Forelimb muscle (tissue), 1 donor: ENCODE measurements at places on chromosomes 13 and 19. TPM values are rescaled to one million over a fixed set of nuclear protein-coding genes. Genes with fewer than 3 reads are reported as not detected.

The SPATA13 gene
- 3.4 TPM for polyA plus RNA-seq

The ZNF154 gene
- polyA plus RNA-seq = 13.1 TPM

The KLK3 gene
- not detected for polyA plus RNA-seq

The FAM83E gene
- not detected for polyA plus RNA-seq

The SMIM17 gene
- 1.7 TPM for polyA plus RNA-seq

The CEACAM7 gene
- polyA plus RNA-seq = not detected

The OR7C1 gene
- polyA plus RNA-seq = 0.11 TPM

The GIPC1 gene
- 41.1 TPM for polyA plus RNA-seq
